Globus pallidus (tissue), 1 donor: ENCODE measurements at places on chromosomes 2 and 18.
A peak's percentile ranks its signal among the peaks of the same experiment; 100 is the strongest.

DNA sequence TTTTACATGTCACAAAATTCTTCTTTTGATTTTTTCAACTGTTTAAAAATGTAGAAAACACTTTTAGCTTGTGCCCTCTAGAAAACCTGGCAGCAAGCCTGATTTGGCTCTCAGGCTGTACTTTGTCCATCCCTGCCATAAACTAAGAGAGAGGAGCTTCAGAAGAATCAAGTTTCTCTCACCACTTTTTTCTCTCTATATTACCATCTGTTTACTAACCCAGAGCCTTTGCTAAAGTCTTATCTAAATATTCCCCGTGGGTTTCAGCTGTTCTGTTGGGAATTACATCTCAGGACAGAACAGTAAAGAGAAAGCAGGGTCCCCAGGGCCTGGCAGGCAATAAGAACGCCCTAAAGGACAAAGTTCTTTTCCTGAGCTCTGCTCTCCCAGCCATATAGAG lies 409.1 kb upstream of the CRIM1 start:
- no peak for DNase-seq

- peak; percentile 29 for DNase-seq
Observed at GRCh38 chr2:23940718-23941620, 706 bp downstream of the UBXN2A start.

GRCh38 chr2:86275962-86276361 lies 61.5 kb downstream of the REEP1 start:
- DNase-seq: no peak

- DNase-seq: no peak
Observed at GRCh38 chr18:46072959-46073358, 899 bp upstream of the PSTPIP2 start.

GRCh38 chr18:13892098-13892497 lies 23.2 kb downstream of the MC2R start:
- no peak for DNase-seq

DNA sequence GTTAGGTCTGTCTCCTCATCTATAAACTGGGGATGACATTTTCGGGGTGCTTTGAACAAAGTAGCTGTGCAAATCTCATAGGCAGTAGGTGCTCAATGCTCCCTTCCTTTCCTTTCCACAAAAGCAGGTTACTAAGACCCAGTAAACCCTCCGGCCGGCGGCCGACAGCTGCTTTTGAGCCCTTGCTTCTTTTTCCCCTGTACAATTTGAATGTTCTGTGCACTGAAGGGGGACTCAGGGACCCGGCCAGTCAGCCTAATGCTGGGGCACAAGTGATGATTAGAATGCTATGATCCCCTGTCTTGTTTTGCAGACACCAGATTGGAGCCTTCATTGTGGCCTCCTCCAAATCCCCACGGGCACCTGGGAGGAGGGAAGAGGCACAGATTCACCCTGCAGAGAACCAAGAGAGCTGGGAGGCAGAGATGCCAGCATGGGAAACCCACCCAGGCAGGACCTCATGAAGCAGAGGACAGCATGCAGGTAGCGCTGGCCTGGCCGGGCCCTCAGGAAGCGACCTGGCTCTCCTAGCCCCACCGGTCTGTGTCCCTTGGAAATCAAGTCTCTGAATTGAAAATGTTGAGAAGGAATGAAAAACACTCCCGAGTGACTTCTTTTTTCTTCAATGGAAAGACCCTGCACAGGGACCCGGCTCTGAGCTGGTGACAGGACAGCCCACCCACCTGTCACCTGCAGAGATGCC lies 128.6 kb upstream of the HDAC4 start:
- DNase-seq: no peak

GRCh38 chr2:58686776-58687175 lies 445.7 kb upstream of the FANCL start:
- no peak for DNase-seq

GRCh38 chr18:59189008-59189407 lies 30.9 kb upstream of the GRP start:
- no peak for DNase-seq

DNA sequence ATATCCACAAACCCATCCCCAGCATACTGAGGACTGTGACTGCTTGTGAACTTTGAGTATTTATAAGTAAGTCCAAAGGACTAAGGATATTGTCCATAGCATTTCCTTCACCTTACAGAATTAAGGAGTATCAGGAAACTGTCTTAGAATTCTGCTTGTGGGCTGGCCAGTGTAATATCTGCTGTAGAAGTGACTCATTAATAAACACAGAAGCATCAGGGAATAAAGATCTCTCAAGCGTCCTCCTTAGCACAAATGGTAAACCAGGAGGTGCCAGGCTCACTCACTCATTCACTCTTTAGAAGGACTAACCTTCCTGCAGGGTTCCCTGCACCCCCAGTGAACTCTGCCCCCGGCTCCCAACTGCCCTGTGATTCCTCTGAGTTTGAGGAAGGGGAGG lies 31.0 kb downstream of the CCDC68 start:
- no peak for DNase-seq

GRCh38 chr2:58350484-58350883 lies 109.4 kb upstream of the FANCL start:
- no peak for DNase-seq

DNA sequence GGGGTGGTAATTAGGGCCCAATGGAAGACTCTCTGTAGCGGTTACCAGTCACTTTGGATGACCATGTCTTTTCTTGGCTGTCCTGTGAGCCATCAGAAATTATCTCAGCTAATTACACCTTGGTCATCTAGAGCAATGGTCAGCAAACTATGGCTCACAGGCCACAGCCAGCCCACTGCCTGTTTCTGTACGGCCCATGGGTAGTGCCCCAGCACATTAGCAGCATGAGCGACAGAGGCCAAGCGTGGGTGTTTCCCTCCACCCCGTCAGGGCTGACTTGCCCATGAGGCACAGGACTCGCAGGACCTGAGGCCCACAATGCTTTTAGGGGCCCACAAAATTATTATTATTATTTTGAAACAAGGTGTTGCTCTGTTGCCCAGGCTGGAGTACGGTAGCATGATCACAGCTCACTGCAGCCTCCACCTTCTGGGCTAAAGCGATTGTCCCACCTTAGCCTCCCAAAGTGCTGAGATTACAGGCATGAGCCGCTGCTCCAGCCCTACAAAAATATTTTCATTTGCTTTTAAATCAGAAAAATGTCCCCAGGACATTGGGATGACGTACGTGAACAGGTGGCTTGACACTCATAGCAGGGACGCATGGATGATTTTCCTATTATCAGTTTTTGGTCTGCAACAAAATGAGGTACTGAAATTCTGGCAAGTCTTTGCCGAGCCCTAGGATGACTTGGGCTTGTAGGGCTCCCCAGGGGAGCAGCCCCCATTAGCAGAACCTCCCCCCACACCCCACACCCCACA lies 29.3 kb upstream of the CEP68 start:
- no peak for DNase-seq

DNA sequence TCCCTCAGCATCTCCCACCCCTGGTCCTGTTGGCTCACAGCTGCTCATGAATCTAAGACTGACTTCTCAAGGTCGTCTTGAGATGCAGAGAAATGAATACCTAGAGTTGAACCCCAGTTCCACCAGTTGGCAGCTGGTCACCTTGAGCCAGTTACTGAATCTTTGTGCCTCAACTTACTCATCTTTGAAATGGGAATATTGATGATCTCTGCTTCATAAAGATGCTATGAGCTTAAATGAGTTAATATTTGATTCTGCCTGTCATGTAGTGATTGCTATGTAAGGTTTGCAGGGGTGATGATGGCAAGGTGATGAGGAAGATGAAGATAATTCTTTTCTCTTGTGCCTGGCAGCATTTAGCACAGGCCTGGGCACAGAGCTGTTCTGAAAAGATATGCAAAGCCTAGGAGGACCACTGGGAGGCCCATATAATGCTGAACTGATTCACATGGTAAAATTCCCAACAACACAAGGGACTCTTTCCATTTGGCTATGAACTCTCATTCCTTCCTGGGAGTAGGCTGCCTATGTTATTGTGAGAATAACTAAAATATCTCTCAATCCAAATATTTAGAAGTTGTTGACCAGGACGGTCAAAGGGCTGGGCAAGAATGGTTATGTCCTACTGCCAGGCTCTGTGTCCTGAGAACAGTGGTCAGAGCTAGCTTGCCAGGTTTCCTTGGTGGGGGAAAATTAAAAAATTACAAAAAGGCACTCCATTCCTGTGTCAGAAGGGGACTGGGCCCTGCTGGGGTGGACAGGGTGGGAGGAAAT lies 70.9 kb downstream of the APOB start:
- no peak for DNase-seq

- no peak for DNase-seq
Observed at GRCh38 chr2:1544478-1545069, 131.3 kb downstream of the TPO start.

DNA sequence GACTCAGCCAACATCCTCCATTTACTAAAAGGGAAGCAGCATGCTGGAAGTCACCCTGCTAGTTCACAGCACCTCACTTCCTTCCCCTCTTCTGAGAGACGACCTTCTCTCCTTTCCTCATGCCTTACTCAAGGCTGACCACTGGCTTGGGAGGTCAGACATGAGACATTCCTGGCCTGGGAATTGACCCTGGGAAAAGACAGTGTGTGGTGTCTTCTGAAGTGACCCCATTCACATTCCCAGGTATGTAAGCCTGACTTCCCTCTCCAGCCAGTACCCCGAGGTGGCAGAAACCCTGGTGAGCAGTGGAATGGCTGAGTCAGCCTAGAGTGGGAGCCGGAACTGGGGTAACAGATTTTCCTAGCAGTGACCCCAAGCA lies 92.4 kb downstream of the PLB1 start:
- no peak for DNase-seq

GRCh38 chr2:229330952-229331351 lies 59.9 kb upstream of the PID1 start:
- peak; percentile 58 for DNase-seq

GRCh38 chr2:103166456-103167324 lies 404.9 kb downstream of the TMEM182 start:
- DNase-seq: no peak

- no peak for DNase-seq
Observed at GRCh38 chr2:60818272-60818671, 62.2 kb downstream of the PAPOLG start.

DNA sequence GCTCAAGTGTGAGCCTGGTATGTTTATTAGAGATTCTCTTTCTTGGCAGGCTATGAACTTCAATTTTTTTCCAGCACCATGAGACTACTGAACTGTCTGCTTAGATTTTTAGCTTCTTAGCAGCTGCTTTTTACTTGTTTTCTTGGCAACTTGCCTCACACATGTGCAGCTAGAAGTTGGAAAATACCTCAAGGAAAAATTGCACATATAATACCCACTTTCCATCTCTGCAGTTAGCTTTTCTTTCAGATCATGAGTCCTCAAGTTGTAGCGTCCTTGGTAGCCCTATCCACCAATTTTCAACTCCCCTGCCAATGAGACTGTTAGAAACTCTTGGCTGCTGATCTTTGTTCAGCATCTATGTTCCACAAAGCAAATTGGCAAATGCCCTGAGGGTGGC lies 302.1 kb downstream of the HRH4 start:
- no peak for DNase-seq

- no peak for DNase-seq
Observed at GRCh38 chr18:55235094-55235461, 275.8 kb upstream of the CCDC68 start.

DNA sequence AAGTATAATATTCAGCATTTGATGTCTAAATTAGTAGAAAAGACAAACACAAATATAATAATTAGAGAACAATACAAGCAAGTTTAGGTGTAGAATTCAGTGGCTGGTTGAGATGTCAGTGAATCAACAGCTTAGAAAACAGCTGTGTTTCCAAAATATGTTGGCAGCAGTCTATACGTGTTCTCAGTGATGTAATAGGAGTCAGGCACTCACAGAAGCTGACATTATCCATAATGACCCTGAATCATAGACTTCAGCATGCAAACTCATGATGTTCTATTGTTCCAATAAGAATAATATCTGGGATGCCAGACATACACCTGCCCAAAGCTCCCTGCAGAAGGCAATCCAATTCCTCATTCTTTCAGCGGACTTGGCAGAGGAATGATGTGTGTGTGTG lies 164.7 kb downstream of the SLC8A1 start:
- DNase-seq: no peak

DNA sequence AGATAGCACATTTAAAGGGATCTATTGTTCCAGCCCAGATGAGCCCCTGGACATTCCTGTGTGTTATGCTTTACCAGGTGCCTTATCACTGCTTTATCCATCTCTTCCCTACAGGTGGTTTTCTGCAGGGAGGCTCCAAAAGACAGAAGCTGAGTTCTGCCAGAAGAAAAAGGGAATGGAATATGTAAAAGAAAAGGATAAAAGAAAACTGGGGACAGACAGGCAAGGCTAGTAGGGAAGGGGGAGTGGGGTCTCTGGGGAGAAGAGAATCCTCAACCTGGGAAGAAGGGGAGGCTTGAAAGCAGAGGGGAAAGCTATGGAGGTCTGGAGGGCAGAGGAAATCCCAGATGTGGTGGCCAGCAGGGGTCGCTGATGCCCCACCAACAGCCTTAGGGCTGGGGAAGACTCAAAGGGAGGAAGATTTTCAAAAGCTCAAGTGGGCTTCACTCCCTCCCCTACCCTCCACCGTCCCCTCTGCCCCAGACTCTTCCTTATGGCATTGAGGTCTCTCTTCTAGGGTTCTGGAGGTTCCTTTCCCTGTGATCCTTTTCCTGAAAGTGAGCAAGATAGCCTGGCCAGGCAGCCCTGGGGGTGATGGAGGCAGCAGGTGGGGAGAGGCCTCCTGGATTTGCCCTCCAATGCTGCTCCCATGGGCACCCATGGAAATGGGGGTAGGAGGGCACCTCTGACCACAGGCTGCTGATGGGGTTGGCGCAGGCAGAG lies 178.1 kb upstream of the PKDCC start:
- peak; percentile 62 for DNase-seq

DNA sequence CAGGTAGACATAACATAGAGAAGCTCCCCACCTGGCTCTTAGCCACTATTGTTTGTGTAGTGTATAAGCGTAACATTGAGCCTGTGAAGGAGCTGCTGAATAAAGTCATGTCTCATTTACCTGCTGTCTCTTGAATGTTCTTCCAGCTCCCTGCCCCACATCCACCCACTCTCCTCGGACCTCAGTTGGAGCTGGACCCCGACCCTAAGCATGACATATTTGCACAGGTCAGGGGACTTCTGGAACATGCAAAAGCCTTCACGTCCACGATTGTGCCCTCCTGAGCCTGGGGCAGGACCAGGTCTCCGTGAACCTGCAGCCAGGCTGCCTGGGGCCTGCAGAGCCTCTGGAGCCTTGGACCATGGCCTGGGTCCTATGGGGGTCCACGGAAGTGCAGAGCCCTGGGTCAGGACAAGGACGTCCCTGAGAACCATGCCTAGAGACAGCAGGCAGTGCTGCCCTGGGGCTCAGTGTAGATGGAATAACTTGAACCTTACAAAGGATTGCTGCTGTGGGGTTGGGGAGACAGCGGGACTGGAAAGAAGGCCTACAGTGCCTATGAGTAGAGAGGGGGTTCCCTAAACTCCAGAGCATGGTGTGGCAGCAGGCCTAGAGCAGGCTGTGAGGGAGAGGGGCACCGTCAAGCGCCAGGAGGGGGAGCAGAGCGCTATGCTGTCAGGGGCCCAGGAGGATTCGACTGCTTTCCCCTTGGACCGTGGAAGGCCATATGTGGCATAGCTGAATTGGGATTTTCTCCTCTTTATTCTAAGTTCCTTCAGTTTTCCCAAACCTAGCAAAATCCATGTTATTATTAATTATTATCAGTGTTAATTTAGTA lies 99.9 kb upstream of the ZNF236 start:
- DNase-seq: no peak

- no peak for DNase-seq
Observed at GRCh38 chr2:202432776-202433175, 56.6 kb downstream of the BMPR2 start.

GRCh38 chr2:168529900-168530561 lies 74.0 kb downstream of the CERS6 start:
- DNase-seq: no peak
